ENCODE measurements at places on chromosomes 12 and 14.

DNA sequence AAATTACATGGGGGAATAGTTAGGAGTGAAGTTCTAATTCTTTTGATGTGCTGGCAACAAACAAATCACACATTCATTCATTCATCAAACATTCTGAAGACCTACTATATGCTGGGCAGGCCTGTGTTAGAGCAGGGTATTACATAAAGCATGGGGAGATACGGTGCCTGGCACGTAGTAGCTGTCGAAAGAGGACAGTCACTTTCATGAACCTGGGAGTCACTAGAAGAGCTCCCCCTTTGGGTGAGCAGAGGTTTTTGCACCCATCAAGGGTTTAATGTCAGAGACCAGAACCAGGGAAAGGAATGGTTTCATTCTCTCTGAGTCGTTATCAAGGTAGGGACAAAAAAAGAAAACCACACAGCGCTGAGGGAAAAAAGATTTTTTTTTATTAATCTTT lies 10.0 kb downstream of the LHX5 start:
- no peak for DNase-seq

GRCh38 chr14:33493266-33493665 lies 457.6 kb downstream of the EGLN3 start:
- no peak for DNase-seq

- no peak for DNase-seq
Observed at GRCh38 chr12:86950444-86950843, 694.3 kb upstream of the MGAT4C start.

DNA sequence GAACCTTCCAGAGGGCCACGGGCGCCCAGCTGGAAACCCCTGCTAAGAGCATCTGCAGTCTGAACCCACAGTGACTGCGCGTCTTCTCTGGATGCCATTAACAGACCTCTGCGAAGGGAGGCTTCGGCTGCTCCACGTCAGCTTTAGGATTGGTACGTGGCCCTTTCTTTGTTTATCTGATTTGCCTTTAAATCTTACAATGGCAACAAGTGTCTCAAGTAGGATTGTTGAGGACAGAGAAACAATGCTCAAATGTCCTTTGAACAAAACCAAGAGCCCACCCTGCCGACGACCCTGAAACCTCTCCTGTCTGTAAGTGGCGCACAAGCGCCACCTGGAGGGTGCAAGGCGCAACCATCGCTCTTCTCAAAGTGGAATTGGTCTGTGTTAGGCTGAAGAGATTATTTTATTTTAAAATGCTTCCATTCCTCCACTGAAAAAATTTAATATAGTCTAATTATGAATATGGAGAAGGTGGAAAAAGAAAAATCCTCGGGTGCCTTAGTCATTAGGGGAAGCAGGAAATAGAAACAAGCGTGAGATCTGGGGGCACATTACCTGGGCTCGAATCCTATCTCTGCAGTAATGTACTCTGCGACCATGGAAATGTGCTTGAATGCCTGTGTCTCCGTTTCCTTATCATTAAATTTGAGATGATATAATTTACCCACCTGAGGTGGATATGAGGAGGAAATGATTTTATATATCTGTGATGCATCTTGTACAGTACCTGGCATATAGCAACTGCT lies 82.6 kb upstream of the PTPRB start:
- DNase-seq = no peak

- no peak for DNase-seq
Observed at GRCh38 chr12:12960639-12961209, 8.8 kb upstream of the GPRC5D start.

GRCh38 chr12:28963554-28963953 lies 185.5 kb upstream of the FAR2 start:
- no peak for DNase-seq

- no peak for DNase-seq
Observed at GRCh38 chr14:66596241-66596985, 88.5 kb downstream of the GPHN start.

GRCh38 chr12:130990034-130990433 lies 36.3 kb downstream of the ADGRD1 start:
- DNase-seq = no peak

GRCh38 chr12:104682790-104683279 lies 226.1 kb downstream of the CHST11 start:
- peak; percentile 72 for DNase-seq

DNA sequence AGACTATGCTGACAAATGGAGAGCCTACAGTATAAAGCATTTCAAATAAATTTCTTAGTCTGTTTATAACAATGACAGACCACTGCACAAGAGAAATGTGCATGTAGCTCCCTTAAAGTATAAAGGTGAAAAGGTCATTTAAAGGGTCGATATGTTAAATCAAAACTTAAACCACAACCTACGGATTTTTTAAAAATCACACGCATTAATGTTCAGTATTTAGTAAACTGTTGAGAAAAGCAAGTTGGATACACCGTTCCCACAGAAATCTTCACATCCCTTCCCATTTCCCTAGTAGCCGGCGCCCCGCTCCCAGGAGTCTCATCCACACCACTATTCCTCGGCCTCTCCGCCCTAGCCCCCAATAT lies 614 bp downstream of the FKBP3 start:
- no peak for DNase-seq

DNA sequence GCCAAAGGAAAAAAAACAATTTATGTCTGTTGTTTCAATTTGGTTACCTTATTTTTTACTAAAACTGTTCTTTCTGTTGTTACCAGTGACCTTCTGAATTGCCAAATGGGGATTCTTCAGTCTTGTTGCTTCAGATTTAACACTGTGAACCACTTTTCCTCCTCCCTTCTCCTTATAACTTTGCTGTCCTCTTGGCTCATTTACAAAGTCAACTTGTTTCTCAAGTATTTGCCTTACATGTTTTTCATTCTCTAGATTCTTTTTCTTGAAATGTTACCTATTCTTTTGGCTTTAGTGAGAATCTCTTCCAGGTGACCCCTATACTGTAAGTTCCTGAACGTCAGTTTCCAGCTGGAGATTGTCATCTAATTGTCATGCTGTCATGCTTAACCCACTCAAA lies 19.4 kb downstream of the FUT8 start:
- no peak for DNase-seq

GRCh38 chr12:45348311-45348710 lies 132.4 kb downstream of the ANO6 start:
- no peak for DNase-seq

- DNase-seq = no peak
Observed at GRCh38 chr14:59690426-59690825, 113.8 kb upstream of the CCDC175 start.

DNA sequence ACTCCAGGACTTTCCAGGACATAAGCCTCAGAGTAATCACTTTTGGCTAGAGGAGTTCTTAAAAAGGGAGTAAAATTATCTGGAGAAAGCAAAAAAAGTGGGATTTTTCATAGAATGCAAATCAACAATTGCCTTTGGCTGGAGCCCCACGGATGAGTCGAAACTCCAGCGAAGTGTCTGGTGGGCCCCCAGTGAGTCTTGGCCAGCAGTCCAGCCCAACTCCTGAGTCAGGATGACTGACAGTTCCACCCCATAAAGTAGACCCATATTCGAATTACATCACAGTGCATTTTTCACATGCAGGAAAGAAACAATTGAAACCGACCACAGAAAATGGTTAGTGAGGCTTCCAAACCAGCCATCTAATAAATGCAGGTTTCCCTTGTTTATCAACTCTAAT lies 265.7 kb downstream of the BCL11B start:
- no peak for DNase-seq

DNA sequence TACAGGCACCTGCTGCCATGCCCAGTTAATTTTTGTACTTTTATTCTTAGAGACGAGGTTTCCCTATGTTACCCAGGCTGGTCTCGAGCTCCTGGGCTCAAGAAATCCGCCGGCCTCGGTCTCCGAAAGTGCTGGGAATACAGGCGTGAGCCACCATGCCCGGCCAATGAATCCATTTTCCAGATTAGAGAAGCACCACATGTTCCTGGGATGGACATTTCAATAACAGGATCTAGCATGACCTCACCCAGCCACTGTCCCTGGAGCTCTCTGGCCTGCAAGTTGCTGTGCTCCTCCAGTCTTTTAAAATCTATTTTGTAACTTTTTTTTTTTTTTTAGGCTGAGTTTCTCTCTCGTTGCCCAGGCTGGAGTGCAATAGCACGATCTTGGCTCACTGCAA lies 2.2 kb downstream of the GPR132 start:
- DNase-seq = no peak

- no peak for DNase-seq
Observed at GRCh38 chr12:116484807-116485206, 74.4 kb upstream of the MAP1LC3B2 start.

DNA sequence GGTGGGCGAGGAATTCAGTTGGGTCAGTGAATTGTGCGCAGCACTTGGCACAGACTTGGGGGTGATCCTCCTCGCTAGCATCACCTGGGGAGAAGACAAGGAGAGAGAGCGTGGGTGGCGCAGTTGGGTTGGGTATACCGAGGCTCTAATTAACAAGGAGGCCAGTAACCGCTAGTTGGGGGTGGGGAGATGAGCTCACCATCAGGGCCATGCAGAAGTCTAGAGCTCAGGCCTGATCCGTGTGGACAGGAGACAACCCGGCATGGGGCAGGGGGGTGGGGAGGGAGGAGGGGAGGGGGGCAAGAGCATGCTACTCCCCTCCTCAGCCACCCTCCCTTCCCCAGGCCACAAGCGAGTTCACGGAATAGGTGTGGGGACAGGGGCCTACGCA lies 580 bp downstream of the SALL2 start:
- DNase-seq = no peak

- no peak for DNase-seq
Observed at GRCh38 chr14:86196471-86196870, 666.5 kb downstream of the FLRT2 start.

GRCh38 chr14:45641541-45641940 lies 388.5 kb upstream of the MIS18BP1 start:
- no peak for DNase-seq

DNA sequence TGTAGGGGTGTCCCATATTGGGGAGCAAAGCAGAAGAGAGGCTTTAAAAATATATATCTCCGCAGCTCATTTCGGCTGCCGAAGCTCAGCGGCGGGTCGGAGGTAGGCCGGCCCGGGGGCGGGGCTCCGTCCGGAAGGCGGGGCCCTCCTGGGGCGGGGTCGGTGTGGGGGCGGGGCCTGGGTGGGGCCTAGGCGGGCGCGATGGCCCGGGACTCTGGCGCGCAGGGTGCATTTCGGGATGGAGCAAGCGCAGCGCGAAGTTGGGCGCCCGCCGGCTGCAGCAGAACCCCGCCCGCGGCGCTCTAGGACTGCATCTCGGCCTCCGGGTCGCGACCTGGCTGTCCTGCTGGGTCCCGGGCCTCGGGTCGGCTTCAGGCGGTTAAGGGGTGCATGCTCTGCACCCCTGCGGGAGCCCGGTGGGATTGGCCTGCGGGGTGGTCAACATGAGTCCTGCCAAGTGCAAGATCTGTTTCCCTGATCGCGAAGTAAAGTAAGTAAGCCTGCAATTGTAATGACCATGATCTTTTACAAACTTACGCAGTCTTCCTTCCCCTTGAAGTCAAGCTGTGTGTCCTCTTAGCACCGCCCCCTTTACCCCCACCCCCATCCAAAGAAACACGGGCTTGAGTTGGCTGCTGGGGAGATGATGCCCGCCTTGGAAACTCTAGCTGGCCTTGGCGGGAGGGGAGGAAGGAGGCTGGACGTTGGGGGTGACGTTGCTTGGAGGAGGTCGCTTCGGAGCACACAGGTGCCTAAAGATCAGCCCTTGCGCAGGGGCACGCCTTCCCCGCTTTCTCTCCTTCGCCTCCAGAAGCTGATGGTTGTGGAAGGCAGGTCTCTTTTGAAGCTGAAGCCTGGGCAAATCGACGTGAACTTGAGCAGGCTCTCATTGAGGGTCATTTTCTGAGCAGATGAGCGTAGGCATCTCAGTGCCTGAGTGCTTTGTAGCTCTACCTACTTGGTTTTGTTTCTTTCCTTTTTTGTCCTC lies 38.4 kb downstream of the ACACB start:
- peak; percentile 64 for DNase-seq

- DNase-seq = no peak
Observed at GRCh38 chr12:64740646-64741045, 18.6 kb downstream of the GNS start.
